NCI-H460 (cell line): ENCODE measurements at places on chromosomes 1 and 21. TPM values are rescaled to one million over a fixed set of nuclear protein-coding genes. Genes with fewer than 3 reads are reported as not detected.

GRCh38 chr1:21667348-21668231 is 1.6 kb downstream of the RAP1GAP start:
- DNase-seq = no peak

Gene ACKR1
- total RNA-seq = not detected in 2 replicates

Gene ZP4
- total RNA-seq = not detected in 2 replicates

Gene RNU1-1
- under 0.01 TPM in 2 replicates for total RNA-seq

Gene SPRR1B
- total RNA-seq = not detected in 2 replicates

GRCh38 chr1:227901239-227901905 is 46.4 kb downstream of the WNT9A start:
- DNase-seq = no peak
